ENCODE measurements at places on chromosomes 1 and 21.
A peak's percentile ranks its signal among the peaks of the same experiment; 100 is the strongest.

GRCh38 chr21:38960251-38960650, 154.5 kb downstream of the ETS2 start:
- DNase-seq = no peak

- no peak for DNase-seq
These were observed 182.6 kb upstream of the KCNK2 start for GRCh38 chr1:214899908-214900460.

DNA sequence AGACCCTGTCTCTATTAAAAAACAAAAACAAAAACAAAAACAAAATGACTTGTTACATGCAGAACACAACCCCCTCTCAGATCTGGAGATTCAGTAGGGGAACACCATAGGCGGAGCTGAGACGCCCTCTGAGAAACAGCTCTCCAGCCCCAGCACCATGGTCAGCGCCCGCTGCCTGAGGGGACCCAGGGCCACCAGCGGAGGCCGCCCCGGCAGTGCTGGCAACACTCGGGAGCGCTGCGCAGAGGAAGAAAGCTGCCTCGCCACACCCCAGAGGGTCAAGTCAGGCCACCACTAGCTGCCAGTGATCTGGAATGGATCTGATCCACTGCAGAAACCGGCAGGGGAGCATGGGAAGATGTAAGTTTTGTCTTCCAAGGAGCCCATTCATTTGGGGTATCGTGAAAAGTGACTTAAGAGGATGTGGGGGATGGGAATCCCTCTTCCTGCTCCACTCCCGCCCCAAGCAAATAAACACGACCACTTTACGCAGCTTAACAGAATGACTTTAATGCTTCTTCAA, 3.1 kb downstream of the ACTA1 start:
- DNase-seq = peak; percentile 47

GRCh38 chr1:34212673-34213072, 36.0 kb downstream of the C1orf94 start:
- DNase-seq = no peak

DNA sequence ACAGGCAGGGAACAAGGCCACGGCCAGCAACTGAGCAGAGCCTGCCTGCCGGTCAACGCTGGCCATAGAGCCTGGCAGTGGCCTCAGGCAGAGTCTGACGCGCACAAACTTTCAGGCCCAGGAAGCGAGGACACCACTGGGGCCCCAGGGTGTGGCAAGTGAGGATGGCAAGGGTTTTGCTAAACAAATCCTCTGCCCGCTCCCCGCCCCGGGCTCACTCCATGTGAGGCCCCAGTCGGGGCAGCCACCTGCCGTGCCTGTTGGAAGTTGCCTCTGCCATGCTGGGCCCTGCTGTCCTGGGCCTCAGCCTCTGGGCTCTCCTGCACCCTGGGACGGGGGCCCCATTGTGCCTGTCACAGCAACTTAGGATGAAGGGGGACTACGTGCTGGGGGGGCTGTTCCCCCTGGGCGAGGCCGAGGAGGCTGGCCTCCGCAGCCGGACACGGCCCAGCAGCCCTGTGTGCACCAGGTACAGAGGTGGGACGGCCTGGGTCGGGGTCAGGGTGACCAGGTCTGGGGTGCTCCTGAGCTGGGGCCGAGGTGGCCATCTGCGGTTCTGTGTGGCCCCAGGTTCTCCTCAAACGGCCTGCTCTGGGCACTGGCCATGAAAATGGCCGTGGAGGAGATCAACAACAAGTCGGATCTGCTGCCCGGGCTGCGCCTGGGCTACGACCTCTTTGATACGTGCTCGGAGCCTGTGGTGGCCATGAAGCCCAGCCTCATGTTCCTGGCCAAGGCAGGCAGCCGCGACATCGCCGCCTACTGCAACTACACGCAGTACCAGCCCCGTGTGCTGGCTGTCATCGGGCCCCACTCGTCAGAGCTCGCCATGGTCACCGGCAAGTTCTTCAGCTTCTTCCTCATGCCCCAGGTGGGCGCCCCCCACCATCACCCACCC, at the start of gene TAS1R3:
Gene TAS1R3 (plus strand): TSS at position 213 of the 898 bp plus-strand sequence. CDS start 66 bp downstream, at position 279.
- no peak for DNase-seq

- DNase-seq = no peak
These were observed 131.0 kb upstream of the CSF3R start for GRCh38 chr1:36613721-36614120.

- no peak for DNase-seq
These were observed 47.1 kb downstream of the STX6 start for GRCh38 chr1:180975551-180975950.

GRCh38 chr1:154813300-154813816, 56.7 kb downstream of the KCNN3 start:
- DNase-seq = no peak
